ENCODE measurements at places on chromosomes 5 and 9. TPM values are rescaled to one million over a fixed set of nuclear protein-coding genes. Genes with fewer than 3 reads are reported as not detected.

GRCh38 chr5:133371371-133372155 is 240.8 kb downstream of the FSTL4 start:
- H3K4me3 ChIP-seq, result no peak overlapping the region
- H3K27ac ChIP-seq, result no peak overlapping the region
- H3K27me3 ChIP-seq, result peaks cover 4% of the 10 kb centered on the region
- no peaks in the 10 kb centered on the region for H3K4me1 ChIP-seq
- peak; percentile 9 for DNase-seq

DNA sequence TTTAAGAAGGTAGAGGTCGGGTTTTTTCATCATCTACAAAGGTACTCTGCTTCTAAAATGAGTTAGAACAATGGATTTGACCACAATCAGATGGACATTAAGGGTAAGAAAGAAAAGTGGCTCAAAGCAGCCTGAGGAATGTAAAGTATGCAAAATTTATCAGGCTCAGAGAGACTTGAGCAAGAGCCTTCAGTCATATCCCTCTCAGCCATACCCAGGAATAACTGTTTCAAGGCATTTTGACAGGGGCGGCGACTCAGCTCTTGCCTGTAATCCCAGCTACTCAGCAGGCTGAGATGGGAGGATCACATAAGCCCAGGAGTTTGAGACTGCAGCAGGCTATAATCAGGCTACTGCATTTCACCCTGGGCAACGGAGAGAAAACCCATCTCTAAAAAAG is 38.8 kb upstream of the ANXA2R start:
- H3K27me3 ChIP-seq, result no peaks in the 10 kb centered on the region

DNA sequence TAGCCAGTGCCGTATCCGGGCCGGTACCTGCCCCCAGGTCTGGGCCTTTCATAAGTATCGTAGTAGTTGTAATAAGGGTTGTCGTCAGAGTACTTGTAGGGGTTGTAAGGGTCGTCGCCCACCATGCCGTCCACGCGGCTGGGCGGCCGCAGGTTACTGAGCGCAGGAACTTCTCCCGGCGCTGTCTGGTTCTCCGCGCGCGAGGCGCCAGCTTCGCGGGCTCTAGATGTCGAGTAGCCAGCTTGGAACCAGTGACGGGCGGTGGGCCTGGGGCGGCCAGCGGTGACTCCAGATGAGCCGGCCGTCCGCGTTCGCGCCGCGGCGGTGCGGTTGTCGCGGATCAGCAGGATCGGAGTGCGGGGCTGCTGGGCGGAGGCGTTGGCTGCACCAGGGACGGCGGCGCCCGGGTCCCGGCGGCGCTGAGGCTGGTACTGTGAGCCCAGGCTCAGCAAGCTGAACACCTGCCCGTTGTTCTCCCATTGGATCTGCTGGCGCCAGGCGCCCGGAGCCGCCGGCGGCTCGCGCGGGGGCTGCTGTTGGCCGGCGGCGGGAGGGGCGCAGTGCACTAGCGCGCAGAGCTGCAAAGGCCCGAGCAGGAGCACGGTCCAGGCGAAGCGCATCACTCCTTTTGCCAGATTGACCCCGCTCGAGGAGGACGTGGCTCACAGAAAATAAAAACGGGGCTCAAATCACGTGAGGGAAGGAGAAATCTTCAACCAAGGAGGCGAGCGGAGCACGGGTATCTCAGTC is 518 bp downstream of the LOX start:
- H3K36me3 ChIP-seq, result no peaks in the 10 kb centered on the region
- peaks cover 47% of the 10 kb centered on the region for H3K27me3 ChIP-seq
- H3K27ac ChIP-seq, result no peak overlapping the region
- peak overlapping the region; percentile 50 for H3K4me3 ChIP-seq
- DNase-seq, result no peak

DNA sequence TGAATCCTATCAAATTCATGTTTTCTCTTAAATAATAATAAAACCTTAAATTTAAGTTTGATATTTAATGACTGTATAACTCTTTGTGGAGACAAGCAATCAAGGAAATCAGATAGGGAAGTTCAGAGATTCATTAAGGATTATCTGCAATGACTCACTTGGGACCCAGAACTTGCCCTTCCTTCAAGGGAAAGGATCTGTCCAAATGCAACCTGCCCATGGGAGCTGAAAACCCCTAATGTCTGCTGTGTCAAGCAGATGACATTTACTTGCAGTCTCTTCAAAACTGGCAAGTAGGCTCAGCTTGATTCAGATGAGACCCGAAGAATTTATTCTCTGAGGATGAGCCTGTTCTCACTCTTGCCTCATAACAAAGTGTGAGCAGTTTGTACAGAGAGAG is 1577.6 kb downstream of the EFNA5 start:
- no peak overlapping the region for H3K4me3 ChIP-seq
- H3K36me3 ChIP-seq, result no peaks in the 10 kb centered on the region
- no peaks in the 10 kb centered on the region for H3K27me3 ChIP-seq

GRCh38 chr5:95808013-95808685 is 14.4 kb downstream of the GLRX start:
- H3K27ac ChIP-seq, result peak overlapping the region; percentile 78
- peak overlapping the region; percentile 50 for H3K4me3 ChIP-seq
- peaks cover 24% of the 10 kb centered on the region for H3K36me3 ChIP-seq

- DNase-seq, result no peak
- H3K4me1 ChIP-seq, result peaks cover 40% of the 10 kb centered on the region
- H3K4me3 ChIP-seq, result peak overlapping the region; percentile 79
- H3K27ac ChIP-seq, result peak overlapping the region; percentile 66
- peaks cover 2% of the 10 kb centered on the region for H3K36me3 ChIP-seq
Observed at GRCh38 chr9:95509851-95510708, 6.7 kb downstream of the PTCH1 start.

DNA sequence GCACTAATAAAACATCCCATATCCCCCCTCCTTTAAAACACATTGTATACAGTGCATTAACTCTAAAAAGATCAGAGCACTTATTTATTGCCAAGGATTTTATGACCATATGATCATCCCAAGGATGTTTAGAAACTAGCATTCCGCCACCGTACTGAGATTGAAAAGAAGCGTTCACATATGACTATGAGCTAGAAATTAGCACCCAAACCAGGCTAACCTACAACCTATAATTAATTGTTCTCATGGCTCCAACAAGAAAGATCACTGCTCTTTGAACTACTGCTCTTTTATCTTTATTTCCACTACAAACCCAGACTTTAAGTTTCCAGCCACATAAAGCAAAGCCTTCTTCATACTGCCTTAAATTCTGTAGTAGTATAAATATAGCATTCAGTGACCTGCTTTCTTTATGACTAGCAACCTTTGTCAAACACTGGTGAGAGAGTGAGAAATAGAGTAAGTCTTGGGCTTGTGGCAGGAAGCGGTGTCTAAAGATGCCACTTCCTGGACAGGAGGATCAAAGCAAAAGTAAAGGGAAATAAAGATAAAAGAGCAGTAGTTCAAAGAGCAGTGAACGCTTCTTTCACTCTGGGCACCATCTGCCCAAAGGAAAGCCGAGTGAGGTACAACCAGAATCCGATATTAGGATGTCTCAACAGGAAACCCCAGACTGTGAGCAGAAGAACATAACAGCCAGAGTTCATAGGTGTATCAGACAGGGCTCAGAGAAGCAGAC is 151.1 kb upstream of the ERCC6L2 start:
- H3K4me3 ChIP-seq, result peak overlapping the region; percentile 18
- H3K36me3 ChIP-seq, result peaks cover 17% of the 10 kb centered on the region
- H3K27ac ChIP-seq, result peak overlapping the region; percentile 62
- peaks cover 30% of the 10 kb centered on the region for H3K27me3 ChIP-seq
- H3K4me1 ChIP-seq, result peaks cover 31% of the 10 kb centered on the region

- H3K27ac ChIP-seq, result no peak overlapping the region
- no peak overlapping the region for H3K4me3 ChIP-seq
- no peaks in the 10 kb centered on the region for H3K36me3 ChIP-seq
- H3K27me3 ChIP-seq, result no peaks in the 10 kb centered on the region
- no peak for DNase-seq
Observed at GRCh38 chr5:53971551-53971950, 338.8 kb downstream of the ARL15 start.

DNA sequence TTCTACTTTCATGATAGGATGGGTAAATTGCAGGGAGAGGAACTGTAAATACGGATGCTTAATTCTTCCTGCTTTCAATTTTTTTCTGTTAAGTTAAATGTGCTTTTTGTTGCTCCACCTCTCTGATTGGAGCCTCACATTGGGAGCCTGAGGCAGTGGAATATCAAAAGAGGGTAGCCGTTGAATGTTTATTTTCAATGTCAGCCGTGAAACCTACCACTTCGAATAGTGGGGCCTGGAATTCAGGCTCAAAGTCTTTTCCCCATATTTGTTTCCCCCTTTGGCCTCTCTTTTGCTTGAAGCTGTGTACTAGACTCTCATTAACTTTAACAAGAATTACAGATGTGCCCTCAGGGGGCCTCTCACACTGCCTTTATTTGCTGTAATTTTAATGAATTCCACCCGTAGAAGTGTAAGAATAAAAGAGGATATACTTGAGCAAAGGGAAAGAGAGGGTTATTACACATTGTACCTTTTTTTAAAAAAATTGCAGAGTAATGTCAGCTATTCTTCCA is 29.0 kb downstream of the PSAT1 start:
- no peaks in the 10 kb centered on the region for H3K27me3 ChIP-seq
- no peak for DNase-seq
- no peak overlapping the region for H3K27ac ChIP-seq
- no peak overlapping the region for H3K4me3 ChIP-seq
- H3K4me1 ChIP-seq, result no peaks in the 10 kb centered on the region
- peaks cover 73% of the 10 kb centered on the region for H3K36me3 ChIP-seq

GRCh38 chr9:19976226-19976625 is 187.4 kb upstream of the SLC24A2 start:
- H3K4me1 ChIP-seq, result peaks cover 27% of the 10 kb centered on the region
- peaks cover 15% of the 10 kb centered on the region for H3K36me3 ChIP-seq
- H3K27me3 ChIP-seq, result peaks cover 3% of the 10 kb centered on the region
- peak overlapping the region; percentile 81 for H3K27ac ChIP-seq
- peak; percentile 49 for DNase-seq

DNA sequence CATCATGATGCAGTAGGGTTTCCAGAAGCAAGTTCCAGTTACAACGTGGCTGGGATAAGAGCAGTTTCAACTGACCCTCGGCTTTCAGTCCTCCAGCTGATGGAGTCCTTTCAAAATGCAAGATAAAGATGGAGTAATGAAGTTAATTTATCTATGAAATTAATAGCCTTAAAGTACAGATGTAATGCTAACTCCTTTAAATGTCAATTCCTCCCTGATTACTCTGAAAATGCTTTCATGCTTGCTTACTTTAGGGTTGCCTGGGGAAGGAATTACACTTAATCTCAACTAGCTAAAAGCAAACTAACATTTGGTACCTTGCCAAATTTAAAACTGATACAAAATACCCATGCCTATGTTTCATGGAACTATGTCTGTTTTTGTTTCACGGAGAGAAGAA is 178.4 kb downstream of the KIAA0825 start:
- no peaks in the 10 kb centered on the region for H3K4me1 ChIP-seq
- H3K36me3 ChIP-seq, result no peaks in the 10 kb centered on the region
- H3K27me3 ChIP-seq, result no peaks in the 10 kb centered on the region
- no peak overlapping the region for H3K27ac ChIP-seq
- no peak for DNase-seq
- H3K4me3 ChIP-seq, result no peak overlapping the region

DNA sequence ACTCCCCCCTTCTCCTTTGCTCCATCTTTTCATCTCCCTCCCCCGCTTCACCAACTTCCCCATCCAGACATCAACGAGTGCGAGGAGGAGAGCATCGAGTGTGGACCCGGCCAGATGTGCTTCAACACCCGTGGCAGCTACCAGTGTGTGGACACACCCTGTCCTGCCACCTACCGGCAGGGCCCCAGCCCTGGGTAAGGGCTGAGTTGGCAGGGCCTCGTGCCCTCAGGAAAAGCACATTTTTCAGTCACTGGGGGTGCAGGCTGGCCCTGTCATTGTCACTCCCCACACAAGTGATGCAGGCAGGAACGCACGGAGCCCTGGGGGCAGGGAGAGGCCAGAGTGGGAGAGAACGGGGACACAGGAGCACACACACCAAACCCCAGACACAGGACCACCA is 12.4 kb upstream of the ASS1 start:
- no peak overlapping the region for H3K27ac ChIP-seq
- peaks cover 6% of the 10 kb centered on the region for H3K4me1 ChIP-seq
- H3K4me3 ChIP-seq, result no peak overlapping the region
- DNase-seq, result no peak

- no peaks in the 10 kb centered on the region for H3K36me3 ChIP-seq
- H3K27me3 ChIP-seq, result peaks cover 2% of the 10 kb centered on the region
Observed at GRCh38 chr9:101325053-101325452, 59.8 kb downstream of the BAAT start.

DNA sequence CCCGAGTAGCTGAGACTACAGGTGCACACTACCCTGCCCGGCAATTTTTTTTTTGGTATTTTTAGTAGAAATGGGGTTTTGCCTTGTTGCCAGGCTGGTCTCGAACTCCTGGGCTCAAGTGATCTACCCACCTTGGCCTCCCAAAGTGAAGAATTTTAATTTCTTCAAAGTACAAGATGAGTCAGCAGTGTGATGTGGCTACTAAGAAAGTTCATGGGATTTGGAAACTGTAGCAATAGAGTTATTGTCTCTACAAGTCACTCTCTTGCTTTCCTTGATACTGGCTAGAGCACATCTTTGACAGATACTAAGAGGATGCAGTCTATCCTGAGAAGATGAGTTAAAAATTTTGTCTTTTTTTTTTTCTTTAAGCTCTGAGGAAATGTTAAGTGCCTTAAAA is 1.6 kb downstream of the CREB3 start:
- H3K27me3 ChIP-seq, result no peaks in the 10 kb centered on the region
- peaks cover 23% of the 10 kb centered on the region for H3K4me1 ChIP-seq
- no peak overlapping the region for H3K4me3 ChIP-seq
- H3K27ac ChIP-seq, result peak overlapping the region; percentile 11
- peaks cover 52% of the 10 kb centered on the region for H3K36me3 ChIP-seq

GRCh38 chr5:93294996-93295395 is 286.0 kb downstream of the NR2F1-AS1 start:
- no peak overlapping the region for H3K4me3 ChIP-seq
- no peaks in the 10 kb centered on the region for H3K27me3 ChIP-seq
- H3K4me1 ChIP-seq, result no peaks in the 10 kb centered on the region
- H3K27ac ChIP-seq, result no peak overlapping the region
- DNase-seq, result no peak

- no peak overlapping the region for H3K4me3 ChIP-seq
- no peaks in the 10 kb centered on the region for H3K36me3 ChIP-seq
- H3K27ac ChIP-seq, result no peak overlapping the region
- no peak for DNase-seq
- H3K27me3 ChIP-seq, result peaks cover 5% of the 10 kb centered on the region
Observed at GRCh38 chr5:66708368-66708767, 112.2 kb downstream of the MAST4 start.

DNA sequence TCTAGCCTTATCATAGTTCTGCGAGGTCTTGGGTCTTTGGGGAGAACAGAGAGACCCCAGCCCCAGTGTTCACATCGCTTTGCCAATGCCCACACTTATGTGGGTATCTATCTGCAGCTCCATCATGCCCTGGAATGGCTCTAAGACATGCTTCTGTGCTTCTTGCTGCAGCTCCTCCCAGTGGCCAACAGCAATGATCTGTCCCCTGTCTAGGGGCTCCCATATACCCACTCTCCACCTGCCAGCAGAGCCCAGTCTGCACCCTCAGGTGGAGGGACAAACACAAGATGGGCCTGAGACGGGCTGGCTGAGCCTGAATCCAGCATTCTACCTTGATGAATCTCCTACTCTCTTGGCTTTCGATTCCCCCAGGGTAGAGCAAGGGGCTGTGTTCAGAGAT is 14.6 kb upstream of the DAP start:
- no peak for DNase-seq
- peaks cover 1% of the 10 kb centered on the region for H3K4me1 ChIP-seq
- H3K27ac ChIP-seq, result no peak overlapping the region
- peaks cover 3% of the 10 kb centered on the region for H3K27me3 ChIP-seq
- no peaks in the 10 kb centered on the region for H3K36me3 ChIP-seq
- no peak overlapping the region for H3K4me3 ChIP-seq

Gene IL4
- 12.6 TPM for total RNA-seq

Gene ACOT12
- not detected for total RNA-seq

Gene HTR4
- not detected for total RNA-seq

Gene PCDHGB1
- 0.13 TPM for total RNA-seq

Gene PDE4D
- 126 TPM for total RNA-seq

Gene SEC24A
- 29.3 TPM for total RNA-seq
